ENCODE measurements at places on chromosomes 12 and 14.

- no peak for DNase-seq
Measured at GRCh38 chr14:61563162-61563511, 132.2 kb upstream of the HIF1A start.

GRCh38 chr14:95132760-95133159 is 24.6 kb downstream of the DICER1 start:
- DNase-seq = no peak

DNA sequence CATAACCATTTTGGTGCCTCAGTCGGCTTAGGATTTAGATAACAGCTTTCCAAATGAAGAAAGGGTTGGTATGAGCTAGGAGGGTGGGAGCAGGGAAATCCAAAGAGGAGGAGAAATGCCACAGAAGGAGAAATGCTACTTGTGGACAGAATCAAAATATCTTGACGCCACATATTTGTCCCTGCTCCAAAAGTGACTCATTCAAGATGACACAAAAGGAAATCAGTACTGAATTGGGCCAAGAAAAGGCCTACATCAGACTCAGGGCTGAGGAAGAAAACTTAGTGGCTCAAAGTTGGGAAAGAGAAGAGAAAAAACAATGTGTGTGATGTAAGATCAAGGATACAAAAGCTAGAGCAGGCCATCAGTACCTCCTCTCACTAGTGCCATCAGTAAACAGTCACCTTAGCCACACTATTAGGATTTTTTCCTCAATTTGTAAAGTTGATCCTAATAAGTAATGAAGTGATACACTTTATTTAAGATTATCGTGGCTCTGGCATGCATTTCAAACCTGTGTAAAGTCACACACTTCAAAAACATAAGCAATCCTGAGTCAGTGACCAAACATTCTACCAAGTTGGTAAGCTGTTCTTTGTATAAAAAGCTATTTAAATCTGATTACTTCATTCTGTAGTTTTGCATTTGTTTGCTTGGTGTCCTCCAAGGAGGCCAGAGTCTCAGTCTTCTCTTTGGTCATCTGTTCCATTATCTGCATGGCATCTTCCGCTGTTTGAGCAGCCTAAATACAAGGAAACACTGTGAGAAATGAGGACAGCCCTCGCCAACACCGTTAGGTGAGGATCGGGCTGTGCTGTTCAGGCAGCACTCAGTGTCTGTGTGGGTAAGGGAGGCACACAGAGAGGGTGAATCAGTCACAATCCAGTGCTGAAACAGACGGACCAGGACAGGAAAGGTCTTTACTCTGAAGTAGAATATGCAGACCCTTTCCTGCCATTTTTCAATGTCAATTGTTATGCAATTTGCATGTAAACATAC is 52.6 kb upstream of the VPS33A start:
- DNase-seq = no peak

- no peak for DNase-seq
Measured at GRCh38 chr12:44674875-44675274, 201.2 kb downstream of the NELL2 start.

DNA sequence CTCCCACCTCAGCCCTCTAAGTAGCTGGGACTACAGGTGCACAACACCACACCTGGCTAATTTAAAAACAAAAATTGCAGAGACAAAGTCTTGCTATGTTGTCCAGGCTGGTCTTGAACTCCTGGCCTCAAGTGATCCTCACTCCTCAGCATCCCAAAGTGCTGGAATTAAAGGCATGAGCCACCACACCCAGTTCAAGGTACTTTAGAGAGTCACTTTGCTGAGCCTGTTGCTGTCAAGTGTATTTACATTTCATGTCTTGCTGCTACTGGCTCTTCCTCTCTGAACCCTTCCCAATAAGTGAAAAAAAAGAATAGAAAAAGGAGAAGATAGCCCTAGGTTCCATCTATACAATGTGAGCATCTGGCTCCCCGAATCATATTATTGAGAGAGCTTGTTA is 38.4 kb downstream of the SLCO1A2 start:
- DNase-seq = no peak

DNA sequence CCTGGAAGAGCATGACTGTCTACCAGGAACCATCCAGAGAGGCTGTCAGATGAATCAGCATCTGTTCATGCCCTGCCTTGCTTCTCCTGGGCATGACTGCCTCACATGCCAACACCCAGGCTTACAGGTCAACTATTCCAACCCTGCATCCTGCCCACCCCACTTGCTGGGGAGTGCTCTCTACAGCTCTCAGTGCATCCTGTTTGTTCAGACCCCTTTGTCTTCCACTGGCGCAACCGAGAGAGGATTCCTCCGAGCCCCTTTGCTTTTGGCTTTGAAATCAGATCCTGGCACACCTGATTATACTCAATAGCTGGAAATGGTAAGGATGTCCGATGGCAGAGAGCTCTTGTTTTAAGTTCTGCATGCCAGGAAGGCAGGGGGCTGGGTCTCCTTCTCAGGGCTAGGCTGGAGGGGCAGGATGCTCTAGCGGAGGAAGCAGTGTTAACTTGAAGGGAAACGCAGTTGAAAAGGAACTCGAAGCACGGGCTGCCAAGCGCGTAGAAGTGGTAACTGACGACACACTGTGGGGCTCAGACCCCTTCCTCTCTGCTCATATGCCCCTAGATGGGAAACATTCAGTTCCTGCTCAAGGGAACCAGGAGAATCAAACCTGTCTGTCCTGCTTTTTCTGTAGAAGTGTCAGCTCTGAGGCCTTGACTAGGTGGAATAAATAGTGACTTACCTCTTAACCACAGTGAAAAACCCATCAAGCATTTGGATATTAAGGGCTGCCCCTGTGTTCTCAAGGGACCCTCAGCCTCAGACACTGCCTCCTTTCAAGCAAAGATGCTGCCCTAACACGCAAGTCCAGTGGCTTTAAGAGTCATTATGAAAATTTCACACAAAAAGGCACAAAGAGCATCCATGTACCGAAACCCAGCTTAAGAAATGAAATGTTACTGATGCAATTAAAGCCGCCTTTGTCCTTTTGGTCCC is 297.5 kb downstream of the ZFP36L1 start:
- DNase-seq = no peak

DNA sequence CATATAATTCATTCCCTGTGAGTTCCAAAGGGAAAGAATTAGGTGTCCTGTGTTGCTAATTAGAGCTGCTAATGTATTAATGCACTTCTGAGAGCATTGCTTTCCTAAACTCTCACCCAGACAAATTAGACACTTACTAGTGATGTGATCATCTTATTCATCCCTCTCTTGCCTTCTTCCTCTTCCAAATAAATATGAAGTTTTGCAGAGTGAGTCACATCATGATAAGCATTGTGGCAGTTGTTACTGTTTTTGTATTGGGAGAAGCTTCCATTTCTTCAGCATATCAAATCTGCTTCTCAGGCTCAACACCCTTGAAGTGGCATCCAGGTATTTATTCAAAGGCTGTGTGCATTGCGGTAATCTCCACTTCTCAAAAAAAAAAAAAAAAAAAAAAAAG is 37.3 kb upstream of the E2F7 start:
- no peak for DNase-seq

GRCh38 chr14:32203928-32204357 is 874 bp upstream of the RNU6-8 start:
- DNase-seq = peak; percentile 32

DNA sequence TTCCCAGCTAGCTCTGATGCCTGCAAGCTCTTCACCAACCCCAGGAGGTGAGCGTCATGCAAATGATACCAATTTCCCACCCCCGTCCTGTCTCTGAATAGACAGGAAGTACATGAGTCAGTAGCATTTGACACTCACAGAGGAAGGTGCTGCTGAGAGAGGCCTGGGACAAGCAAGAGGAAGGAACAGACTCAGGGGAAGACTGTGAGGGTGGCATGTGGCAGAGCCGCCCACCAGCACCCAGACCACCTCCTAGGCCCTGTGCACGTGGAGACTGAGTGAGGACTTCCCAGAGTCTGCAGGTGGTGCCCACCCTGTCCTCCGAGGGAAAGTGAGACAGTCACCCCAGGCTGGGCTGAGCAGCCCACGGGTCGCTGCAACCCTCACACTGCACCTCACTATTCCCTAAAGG is 199.5 kb upstream of the SFSWAP start:
- DNase-seq = peak; percentile 58

DNA sequence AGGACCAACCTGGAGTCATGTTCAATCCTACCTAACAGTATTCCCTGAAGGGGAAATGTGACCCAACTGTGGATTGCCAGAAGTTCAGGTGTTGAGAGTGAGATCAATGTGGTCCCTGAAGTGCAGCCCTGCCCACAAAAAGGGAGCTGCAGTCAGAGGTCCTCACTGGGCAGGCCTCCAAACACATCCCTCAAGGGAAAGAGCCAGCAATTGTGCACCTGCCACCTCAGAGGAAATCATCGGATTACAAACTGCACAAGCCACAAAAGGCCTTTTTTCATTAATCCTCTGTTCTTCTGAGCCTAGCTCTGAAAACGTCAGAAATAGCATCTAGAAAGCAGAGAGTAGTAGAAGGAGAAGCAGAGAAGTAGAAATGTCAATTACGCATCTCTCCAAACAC is 10.8 kb upstream of the MDM1 start:
- DNase-seq = no peak

DNA sequence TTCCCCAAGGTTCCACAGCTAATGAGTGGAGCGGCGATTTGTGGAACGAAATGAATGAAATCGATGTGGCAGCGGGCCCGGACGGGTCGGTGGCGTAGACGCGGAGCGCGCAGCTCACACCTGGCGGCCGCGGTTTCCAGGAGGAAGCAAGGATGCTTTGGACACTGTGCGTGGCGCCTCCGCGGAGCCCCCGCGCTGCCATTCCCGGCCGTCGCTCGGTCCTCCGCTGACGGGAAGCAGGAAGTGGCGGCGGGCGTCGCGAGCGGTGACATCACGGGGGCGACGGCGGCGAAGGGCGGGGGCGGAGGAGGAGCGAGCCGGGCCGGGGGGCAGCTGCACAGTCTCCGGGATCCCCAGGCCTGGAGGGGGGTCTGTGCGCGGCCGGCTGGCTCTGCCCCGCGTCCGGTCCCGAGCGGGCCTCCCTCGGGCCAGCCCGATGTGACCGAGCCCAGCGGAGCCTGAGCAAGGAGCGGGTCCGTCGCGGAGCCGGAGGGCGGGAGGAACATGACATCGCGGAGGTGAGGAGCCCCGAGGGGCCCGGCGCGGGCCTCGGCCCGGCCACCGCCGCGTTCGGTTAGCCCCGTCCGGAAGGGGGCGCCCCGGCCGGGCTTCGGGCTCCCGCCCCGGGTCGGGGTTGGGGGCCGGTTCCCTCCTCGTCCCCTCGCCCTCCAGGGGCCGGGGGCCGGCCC is at the start of gene PTPN11:
Gene PTPN11 (plus strand): TSS at position 340 of the 689 bp plus-strand sequence. CDS start 165 bp downstream, at position 505.
- DNase-seq = peak; percentile 90

GRCh38 chr14:87457720-87458119 is 535.3 kb downstream of the GALC start:
- no peak for DNase-seq

GRCh38 chr12:68028647-68029046 is 39.4 kb downstream of the IFNG-AS1 start:
- DNase-seq = no peak
